ENCODE measurements at places on chromosomes 2 and 18.

DNA sequence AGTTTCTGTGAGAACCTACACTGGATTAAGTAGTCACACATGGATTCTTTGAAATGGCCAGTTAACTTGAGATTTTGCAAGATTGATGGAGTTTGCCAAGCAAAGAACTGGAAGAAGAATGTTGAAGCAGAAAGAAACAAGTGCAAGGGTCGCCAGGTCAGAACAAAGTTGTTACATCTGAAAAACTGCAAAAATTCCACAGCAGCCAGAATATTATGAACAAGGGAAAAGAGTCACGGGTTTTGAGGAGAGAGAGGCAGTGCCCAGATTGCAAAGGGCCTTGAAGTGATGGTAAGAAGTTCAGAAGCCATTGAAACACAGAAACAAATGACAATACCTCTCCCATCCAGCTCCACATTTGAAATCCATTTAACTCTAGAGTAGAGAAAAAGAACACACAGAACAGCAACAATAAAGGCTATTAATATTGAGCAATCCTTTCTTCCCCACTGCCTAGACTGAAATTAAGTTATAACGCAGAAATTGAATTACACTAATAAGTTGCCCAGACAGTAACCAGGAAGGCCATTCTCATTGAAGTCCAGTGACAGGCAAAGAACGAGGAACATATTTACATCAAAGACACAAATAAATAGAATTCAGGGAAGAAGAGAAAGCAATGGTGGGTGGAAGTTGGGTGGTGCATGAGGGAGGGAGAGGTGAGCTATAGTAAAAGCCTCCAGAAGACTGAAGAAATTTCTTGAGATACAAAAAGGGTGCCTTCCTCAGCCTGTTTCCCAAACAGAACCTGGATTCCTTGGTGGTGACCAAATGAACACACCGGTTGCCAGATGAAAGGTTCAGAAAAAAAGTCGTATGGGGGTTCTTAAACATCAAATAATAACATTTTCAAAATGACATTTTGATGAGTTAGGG lies 80.6 kb downstream of the ARHGAP15 start:
- no peak for DNase-seq

DNA sequence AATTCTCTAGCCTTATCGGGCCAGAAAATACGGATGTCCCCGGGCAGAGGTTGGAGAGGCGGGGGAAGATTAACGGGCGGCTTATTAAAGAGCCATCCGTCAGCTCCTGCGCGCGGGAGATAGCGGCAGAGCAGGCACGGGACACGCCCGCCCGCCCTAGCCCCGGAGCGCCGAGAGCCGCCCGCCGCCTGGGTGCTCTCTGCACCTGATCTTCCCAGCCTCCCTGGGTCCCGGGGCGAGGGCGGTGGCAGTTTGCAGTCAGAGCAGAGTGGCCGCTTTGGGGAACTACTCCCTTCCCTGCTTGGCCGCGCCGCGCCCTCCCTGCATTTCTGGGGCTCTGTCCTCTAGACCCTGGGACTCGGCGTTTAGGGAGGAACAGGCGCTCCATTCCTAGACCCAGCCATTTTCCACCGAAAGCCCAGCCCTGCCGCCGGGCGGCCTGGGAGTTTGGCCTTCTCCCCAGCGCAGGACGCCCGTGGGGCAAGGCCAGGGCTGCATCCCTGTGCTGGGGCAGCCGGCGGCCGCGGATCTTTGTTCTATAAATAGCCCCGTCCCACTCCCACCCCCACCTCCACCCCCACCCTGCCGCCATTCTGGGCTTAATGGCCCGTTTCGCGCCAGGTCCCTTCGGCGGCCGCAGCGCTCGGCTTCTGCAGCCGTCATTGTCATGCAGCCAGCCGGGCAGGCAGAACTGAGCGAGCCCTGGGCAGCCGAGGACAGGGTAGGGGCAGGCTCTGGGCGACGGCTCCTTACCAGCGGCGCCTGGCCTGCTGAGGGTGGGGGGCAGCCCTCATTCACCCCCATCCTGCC lies 6.6 kb downstream of the GAD1 start:
- no peak for DNase-seq

DNA sequence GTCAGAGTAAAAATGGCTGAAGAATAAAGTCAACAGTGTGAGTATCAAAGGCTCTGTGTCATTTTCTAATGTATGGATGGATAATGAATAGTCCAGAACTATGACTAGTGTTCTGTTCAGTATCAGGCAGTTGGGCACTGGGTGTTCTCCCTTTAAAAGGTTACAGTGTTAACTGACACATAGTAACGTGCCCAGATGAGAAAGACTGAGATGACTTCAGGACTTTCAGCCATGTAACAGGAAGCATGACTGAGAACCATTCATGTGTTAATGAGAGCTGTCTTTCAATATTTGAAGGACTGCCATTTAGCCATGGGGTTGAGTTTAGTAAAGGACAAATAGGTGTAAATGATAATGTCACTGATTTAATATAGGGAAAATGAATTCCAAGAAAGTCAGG lies 187.1 kb downstream of the GULP1 start:
- no peak for DNase-seq

- DNase-seq = no peak
These were observed 2.2 kb upstream of the SCN2A start for GRCh38 chr2:165237056-165237455.

DNA sequence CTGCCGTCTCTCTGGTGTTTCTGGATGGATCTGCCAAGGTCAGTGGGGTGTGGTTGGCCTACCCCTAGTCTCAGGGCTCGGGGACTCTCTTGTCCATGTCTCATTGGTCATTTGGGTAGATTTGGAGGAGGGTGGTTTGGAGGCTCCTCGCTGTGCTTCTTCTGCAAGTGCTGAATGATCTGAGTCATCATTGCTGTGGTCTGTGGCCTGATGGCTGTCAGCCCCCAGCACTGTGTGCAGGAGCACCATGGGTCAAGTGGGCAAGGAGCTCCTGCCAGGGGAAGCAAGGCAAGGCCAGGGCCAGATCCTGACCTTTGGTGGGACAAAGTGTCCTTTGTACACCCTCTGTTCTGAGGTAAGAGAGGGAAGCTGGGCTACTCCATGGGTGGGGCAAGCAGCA lies 221.8 kb downstream of the FHOD3 start:
- DNase-seq = no peak

DNA sequence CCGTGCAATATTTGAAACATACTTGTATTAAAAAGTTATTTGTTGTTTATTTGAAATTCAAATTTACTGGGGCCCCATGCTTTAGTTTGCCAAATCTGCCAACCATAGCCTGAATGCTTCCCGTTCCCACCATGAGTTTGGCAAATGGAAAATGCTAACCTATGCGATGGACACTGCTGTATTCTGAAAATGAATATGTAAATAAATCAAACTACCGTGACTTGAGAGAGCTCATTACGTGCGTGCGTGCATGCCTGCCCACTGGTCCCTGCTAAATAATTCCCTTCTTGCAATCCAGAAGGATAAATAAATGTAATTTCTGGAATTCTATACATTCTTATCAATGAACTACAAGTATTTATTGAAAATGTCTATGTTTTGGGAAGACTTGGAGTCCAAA lies 3.2 kb downstream of the BOD1L2 start:
- no peak for DNase-seq

DNA sequence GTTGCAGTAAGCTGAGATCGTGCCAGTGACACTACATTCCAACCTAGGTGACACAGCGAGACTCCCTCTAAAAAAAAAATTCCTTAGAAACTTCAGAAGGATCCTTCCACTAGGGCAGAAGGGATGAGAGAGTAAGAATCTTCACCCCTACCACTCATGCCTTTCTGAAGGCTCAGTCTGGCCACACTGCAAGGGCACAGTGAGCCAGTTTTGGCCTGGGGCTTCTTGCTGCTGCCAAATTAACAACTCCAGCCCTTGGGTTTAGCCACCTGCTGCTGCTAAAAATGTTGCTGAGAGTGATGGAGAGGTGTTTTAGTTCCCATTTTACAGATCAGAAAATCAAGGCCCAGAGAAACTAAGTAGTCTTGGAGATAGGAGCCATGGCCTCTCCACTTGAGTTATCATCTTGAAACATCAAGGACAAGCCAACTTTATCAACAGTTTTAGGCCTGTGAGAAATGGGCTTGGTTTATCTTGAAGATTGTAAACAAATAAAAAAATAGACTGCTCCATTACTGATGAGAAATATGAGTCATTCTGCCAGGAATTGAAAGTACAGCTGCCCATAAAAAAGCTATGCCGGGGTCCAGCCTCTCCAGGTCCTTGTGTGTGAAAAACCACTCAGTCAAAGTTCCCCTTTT lies 31.9 kb upstream of the CASP8 start:
- DNase-seq = no peak

Measured in GM20000 (cell line).